ENCODE measurements at places on chromosomes 12 and 14.

- no peak for DNase-seq
Observed at GRCh38 chr14:57866199-57866705, 360 bp upstream of the SLC35F4 start.

DNA sequence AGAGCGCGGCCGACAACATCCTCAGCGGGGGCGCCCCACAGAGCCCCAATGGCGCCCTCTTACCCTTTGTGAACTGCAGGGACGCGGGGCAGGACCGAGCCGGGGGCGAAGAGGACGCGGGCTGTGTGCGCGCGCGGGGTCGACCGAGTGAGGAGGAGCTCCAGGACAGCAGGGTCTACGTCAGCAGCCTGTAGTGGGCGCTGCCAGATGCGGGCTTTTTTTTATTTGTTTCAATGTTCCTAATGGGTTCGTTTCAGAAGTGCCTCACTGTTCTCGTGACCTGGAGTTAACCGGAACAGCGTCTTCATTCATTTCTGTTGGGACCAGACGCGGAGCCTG lies 103.8 kb upstream of the FKBP4 start:
- DNase-seq = peak; percentile 38

DNA sequence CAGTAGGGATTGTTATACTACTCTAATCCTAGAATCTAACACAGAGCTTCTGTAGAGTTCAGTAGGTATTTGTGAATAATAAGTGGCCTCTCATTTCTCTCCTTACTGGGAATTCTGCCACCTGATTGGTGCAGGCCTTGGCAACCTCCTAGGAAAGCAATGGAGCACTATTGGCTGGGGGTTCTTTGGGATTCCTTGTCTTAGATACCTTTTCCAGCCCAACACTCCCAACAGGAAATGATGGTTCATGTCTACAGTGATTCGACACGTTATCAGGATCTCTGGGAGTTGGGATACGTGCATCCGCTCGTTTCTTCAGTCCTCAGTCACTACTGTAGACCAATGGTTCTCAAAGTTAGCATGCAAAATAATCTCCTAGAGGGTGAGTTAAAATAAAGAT lies 67.4 kb downstream of the ELK3 start:
- DNase-seq = no peak

DNA sequence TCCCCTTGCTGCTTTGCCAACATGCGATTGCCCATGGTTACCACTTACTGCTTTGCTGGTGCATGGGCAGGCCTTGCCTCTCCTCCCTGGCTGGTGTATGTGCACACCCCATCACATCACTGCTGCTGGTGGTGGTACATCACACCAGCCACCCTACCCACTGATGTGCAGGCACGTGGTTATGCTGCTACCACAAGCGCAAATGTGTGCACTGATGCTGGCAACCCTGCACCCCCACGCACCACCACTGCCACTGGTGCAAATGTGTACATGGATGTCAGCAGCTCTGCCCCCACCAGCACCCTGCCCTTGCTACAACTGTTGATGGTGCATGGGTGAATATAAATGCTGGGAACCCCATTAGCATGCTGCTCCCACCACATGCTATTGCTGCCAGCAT lies 261.7 kb downstream of the AEBP2 start:
- DNase-seq = no peak

DNA sequence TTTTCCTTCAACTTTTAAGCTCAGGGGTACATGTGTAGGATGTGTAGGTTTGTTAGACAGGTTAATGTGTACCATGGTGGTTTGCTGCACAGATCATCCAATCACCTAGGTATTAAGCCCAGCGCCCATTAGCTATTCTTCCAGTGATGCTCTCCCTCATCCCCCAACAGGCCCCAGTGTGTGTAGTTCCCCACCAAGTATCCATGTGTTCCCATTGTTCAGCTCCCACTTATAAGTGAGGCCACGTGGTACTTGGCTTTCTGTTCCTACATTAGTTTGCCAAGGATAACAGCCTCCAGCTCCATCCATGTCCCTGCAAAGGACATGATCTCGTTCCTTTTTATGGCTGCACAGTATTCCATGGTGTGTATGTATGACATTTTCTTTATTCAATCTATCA lies 48.6 kb upstream of the YARS2 start:
- DNase-seq = no peak

GRCh38 chr14:99958380-99958779 lies 106.8 kb upstream of the EVL start:
- DNase-seq = no peak
